Left renal cortex interstitium (tissue), 4 donors: ENCODE measurements at places on chromosomes 12 and 14.

DNA sequence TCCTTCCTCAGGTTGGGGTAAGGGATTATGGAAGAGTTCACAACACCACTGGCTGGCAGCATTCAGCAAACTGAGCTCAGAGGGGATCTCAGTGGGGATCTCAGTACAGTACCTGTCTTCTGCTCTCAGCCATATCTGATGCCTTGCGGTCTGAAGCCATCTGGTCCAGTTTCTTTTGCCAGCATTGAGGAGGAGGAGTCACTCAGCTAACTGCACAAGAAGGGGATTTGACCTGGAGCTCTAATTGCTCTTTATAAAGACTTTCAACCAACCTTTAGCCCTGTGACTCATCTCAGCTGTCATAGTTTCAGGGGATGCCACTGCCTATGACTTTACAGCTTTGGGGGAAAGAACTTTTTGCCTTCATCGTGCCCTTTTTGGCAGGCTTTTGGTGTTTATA is 44.9 kb downstream of the JKAMP start:
- DNase-seq, result no peak

- DNase-seq, result no peak
Observed at GRCh38 chr14:68341411-68342212, 451.3 kb downstream of the ZFP36L1 start.

GRCh38 chr14:76877871-76878270 is 51.7 kb downstream of the LRRC74A start:
- DNase-seq, result no peak

DNA sequence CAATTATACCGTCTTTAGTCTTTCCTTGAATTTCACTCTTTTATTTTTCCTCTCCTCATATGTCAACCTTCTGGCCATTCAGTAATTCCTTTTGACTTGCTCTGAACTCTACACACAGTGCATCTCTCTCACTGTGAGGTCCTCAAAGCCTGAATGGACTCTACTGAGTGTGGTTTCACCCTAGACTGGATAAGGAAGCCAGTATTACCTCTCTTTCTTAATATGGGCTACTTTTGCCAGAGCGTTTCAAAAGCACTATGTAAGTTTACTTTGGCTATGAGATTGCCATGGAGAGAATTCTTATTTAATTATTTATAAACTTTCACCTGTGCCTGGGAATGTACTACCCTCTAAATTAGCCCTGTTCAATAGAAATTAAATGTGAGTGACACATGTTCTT is 343.5 kb upstream of the DDHD1 start:
- no peak for DNase-seq

DNA sequence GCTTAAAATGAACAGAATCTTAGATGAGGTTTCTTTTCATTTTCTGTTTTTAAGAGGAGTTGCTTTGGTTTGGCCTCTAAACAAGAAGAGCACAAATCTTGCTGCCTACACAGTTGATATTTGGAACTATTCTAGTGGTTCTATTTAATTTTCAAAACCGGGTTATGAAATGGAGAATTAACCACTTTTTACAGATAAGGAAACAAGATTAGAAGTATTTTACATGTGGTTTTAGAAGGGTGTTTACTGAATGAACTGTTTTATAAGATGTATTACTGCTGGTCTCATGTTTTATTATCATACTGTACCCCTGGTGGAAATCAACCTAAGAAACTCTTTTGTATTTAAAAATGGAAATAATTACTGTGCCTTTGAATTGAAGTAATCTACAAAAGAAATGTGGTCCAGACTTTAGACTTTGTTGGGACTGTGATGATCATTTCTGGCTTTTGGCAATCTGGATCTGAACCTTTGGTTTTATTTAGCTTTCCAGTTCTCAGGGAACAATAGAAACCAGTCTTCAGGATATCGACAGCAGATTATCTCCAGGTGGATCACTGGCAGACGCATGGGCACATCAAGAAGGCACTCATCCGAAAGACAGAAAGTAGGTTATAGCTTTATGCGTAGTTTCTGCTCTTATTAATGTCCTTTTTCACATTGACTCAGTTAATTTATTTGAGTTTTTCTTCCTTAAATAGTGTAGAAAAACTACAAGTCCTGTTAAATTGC is 43.2 kb downstream of the TBK1 start:
- no peak for DNase-seq

GRCh38 chr12:128236525-128236924 is 30.4 kb upstream of the TMEM132C start:
- no peak for DNase-seq

- no peak for DNase-seq
Observed at GRCh38 chr12:121383601-121384021, 16.3 kb upstream of the RNF34 start.

- no peak for DNase-seq
Observed at GRCh38 chr14:73741876-73742519, 27.8 kb upstream of the PNMA1 start.

DNA sequence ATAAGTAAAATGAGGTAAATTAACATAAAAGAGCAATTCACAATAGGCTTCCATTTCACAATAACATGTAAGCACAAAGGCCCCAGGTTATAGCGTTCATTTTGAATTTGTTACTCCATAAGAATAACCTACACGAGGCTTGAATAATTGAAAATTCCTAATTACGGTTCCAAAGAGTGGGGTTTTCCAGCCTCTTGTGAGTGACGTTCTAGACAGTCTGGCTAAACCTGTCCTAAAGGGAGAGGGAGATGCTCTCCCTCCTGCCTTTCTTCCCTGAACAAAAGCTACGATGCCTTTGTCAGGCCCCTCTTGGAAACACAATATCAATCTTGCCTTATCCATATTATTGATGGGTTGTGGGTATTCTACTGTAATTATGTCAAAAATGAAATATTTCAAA is 24.3 kb upstream of the VRK1 start:
- DNase-seq, result no peak

GRCh38 chr12:49043856-49044258 is 16.7 kb downstream of the KMT2D start:
- DNase-seq, result no peak

DNA sequence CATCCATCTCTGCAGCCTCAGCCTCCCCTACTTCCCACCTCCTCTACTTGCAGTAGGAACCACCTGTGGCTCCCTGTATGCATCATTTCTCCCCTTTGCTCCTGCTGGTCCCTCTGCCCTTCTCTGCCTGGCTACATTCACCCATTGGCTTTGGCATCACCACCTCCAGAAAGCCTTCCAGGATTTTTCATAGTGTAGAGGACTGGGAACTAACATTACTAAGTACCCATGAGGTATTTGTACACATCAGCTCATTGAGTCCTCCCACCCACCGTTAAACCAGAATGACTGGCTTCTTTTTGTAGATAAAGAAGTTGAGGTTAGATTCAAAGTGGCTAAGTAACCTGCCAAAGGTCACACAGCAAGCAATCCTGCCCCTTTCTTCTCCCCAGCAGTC is 17.1 kb downstream of the SYNE3 start:
- no peak for DNase-seq

DNA sequence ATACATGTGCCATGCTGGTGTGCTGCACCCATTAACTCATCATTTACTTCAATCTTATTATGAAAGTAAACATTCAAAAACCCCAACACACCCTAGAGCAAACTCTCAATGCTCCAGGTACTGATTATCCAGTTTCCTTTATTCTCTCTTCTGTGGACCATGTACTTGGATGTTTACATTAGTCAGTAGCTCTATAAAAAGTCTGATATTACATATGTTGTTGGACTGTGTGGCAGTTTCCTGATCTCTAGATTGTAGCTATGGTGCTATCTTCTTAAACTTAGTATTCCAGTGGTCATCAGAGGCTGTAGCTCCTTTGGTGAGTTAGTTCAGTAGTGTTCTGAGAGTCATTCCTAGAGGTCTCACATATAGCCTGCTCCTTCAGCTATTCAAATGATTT is 25.1 kb upstream of the ITGA5 start:
- no peak for DNase-seq

GRCh38 chr14:51848120-51848519 is 12.3 kb upstream of the GNG2 start:
- DNase-seq, result no peak

- DNase-seq, result no peak
Observed at GRCh38 chr12:3285570-3285969, 205.4 kb upstream of the PRMT8 start.

- peak; percentile 2 for DNase-seq
Observed at GRCh38 chr12:9869307-9870161, at the start of gene CLEC2B. TSS of gene CLEC2B (minus strand) at chr12:9869354.

DNA sequence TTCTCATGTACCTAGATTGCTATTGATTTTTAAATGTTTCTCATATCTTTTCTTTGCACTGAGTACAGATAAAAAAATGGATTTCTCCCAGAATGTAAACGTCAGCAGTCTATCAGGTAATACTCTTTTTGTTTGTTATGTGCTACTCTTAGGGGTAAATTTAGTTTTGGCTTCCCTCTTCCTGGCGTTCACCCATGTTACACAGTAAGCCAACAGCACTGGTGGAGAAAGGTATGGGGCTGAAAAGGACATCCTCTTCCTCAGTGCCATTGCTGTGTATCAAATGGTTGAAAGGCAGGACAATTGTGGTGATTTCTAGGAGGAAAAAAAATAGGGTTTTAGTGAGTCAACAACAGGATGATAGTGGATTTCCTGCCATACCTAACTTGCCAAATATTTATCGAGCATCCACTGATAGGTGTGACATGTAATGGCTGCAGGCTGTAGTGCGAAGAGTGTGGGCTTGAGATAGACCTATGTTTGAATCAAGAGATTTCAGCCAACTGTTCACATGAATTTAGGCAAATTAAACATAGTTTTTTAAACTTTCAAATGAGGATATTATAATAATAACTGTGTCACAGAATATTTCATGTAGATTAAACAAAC is 7.5 kb downstream of the KLRF2 start:
- DNase-seq, result no peak

- DNase-seq, result no peak
Observed at GRCh38 chr12:76480796-76481195, 78.8 kb downstream of the OSBPL8 start.

GRCh38 chr12:118922405-118922804 is 58.9 kb upstream of the SRRM4 start:
- peak; percentile 17 for DNase-seq

DNA sequence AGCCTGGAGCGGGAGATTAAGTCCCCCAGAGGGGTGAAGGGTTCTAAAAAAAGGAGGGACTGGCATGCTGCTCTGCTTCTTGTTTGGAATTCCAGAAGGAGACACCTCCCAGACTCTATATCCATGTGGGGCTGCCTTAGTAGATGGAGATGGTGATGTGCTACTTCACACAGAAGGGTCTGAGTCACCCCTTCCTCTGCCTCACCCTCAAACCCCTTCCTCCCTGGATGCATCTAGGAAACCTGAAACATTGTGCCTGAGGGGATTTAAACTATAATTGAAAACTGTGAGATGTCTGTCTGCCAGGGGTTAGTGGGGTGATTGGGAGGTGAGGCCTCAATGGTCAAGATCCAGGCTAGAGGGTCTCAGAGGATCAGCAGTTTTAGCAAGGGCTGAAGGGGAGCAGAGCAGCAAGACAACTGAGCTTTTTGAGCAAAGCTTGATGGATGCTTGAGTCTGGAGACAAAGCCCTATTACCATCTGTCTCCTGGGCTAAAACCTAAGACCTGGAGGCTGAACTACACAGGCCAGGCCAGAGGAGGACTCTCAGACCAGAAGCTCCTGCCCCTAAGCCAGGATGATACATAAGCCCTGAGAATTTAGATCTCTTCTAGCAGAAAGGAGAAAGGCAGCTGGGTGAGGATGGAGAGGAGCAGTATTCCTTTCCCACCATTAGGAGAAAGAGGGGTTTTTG is 314.7 kb upstream of the ATP2B1 start:
- DNase-seq, result no peak

GRCh38 chr12:123092866-123093265 is 58.0 kb downstream of the PITPNM2 start:
- no peak for DNase-seq

- no peak for DNase-seq
Observed at GRCh38 chr12:124661341-124661740, 93.9 kb upstream of the NCOR2 start.

- no peak for DNase-seq
Observed at GRCh38 chr14:94888121-94888520, 118.2 kb upstream of the GSC start.

DNA sequence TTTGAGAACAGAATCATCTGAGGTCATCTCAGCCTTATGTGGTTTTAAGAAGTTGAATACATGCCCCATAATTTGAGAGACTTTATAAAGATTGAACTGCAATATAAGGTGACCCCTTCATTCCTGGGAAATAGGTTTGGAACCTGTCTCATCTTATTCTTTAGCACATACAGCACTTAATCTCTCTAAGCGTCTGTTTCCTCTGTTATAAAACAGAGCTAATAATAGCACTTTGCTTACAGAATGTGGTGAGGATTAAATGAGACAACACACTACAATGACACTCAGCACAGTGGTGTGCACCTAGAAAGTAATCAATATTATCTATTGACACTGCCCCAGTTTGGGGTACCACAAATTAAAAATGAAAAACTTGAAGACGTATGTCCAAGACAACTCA is 102.1 kb downstream of the DUSP6 start:
- DNase-seq, result no peak

DNA sequence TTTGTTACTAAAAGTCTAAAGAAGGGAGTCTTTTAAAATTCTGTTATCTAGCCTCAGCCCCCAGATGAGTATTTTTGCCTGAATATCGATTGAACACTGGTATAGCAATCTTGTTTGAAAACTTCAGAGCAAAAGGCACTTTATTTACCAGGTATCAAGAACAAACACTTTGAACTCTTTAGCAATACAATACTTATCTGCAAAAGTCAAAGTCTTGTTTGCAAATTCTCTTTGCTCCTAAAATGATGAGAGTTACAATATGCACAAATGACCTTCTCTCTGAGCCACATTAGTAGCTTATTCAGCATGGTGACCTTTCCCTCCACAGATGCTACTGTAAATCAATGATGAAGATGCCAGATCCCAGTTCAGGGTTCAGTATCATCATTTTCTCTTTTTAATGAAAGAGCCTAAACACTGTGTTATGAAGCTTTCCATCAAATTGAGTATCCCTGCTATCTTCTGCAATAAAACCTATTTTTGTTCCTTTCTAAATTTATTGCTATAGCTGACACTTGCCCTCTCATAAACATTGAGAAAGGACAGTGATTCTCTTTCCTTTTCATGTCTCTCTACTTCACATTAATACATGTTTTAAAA is 752.7 kb upstream of the MGAT4C start:
- no peak for DNase-seq

- DNase-seq, result no peak
Observed at GRCh38 chr14:100532154-100532861, 54.9 kb downstream of the BEGAIN start.

- no peak for DNase-seq
Observed at GRCh38 chr12:20211981-20212421, 156.3 kb upstream of the PDE3A start.

GRCh38 chr14:23392613-23393012 is 15.5 kb downstream of the MYH6 start:
- DNase-seq, result no peak
